GM13976 (cell line): ENCODE measurements at places on chromosomes 3 and 15.

DNA sequence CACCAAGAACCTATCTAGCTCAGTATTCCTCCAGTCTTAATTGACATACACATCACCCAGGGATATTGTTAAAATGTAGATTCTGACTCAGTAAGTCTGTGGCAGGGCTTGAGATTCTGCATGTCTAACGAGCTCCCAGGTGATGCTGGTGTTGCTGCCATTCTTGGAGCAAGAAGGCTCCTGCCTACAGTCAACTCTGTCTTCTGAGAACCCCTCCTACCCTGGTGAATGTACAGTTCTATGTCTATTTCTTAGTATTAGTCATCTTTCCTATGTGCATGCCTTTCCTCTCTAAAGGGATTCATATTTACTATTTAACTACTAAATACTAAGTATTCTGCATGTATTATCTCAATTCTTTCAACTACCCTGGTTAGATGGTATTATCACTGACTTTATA, 268.7 kb downstream of the EDEM1 start:
- no peak for DNase-seq

DNA sequence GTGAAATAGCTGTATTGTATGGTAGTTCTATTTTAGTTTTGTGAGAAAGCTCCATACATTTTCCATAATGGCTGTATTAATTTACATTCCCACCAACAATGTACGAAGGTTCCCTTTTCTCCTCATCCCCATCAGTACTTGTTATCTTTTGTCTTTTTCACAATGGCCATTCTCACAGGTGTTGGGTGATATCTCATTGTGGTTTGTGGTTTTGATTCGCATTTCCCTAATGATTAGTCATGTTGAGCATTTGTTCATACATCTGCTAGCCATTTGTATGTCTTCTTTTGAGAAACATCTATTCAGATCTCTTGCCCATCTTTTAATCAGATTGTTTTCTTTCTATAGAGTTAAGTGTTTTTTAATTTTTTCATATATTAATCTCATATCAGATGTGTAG, 931.9 kb downstream of the IGSF11 start:
- no peak for DNase-seq

- peak; percentile 82 for DNase-seq
Measured at GRCh38 chr15:101407439-101407838, 82.1 kb downstream of the PCSK6 start.

DNA sequence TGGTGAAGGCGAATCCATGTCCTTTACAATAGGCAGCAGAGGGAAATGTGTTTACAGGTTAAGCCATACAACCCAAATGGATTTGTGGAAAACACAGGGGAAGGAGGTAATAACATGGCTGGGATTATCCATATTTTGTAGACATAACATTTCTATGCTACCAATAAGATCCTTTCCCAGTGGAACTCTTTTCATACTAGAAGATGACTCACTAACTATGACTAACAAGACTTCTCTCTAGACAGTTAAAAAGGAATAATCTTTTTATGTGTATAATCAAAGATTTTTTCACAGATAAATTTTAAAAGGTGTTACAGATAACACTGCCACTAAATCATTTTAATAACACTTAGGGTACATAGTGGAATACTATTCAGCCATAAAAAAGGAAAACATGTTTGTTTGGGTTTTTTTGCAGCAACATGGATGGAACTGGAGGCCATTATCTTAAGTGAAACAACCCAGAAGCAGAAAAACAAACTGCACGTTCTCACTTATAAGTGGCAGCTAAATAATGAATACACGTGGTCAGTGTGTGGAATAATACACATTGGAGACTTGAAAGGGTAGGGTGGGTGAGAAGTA, 39.6 kb downstream of the VPS13C start:
- no peak for DNase-seq

DNA sequence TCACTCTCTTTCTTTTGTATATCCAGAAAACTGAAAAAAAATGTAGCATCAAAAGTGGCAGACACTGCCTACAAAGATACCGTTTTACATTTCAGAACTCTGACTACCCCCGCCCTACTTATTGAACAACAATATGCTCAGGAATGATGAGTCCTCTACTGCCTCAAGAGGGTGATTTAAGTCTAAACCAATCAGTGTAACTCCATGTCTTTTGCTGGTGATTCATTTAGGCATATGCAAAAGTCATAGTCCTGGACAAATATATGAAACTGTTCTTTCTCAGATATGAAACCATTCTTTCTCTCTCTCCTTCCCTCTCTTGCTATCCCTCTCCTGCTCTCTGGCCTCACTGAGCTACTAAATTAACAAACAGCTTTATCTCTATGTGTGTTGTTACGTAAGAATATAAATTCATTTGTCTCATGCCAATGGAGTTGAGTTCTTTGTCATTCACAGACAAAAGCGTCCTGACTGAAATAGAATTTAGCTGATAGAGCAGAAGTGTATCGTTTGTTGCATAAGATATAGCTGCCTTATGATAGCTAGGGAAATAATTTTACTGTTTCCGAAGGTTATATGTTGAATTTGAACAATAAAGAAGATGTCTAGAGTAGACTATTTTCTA, 133.7 kb upstream of the OSTN start:
- no peak for DNase-seq

DNA sequence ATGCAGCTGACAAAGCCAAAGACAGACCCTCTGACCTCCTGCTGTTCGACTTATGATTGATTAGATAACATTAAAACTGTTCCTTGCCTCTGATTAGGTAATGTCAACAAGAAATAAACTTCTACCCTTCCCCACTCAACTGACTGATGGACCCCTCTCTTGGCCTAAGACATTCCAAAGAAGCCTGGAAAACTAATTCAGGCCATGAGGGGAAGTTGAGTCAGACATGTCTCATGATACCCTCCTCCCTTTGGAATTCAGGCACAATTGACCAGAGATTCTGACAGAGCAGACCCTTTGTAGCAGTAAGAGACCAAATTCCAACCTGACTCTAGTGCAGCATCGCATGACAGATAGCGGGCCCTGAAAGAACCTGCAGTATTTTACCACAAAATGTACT, 354.5 kb downstream of the OCA2 start:
- DNase-seq = no peak

GRCh38 chr3:45906681-45907407, 20.5 kb downstream of the CCR9 start:
- DNase-seq = no peak

DNA sequence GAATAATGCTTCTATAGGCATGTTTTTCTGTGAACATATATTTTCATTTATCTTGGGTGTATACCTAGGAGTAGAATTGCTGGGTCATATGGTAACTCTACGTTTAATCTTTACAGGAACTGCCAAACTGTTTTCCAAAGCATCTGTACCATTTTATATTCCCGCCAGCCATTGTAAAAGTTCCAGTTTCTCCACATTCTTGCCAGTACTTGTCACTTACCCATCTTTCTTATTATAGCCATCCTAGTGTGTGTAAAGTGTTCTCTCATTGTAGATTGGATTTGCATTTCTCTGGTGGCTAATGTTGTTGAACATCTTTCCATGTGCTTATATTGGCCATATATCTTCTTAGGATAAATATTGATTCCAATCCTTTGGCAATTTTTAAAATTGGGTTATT, 31.2 kb upstream of the CFAP20DC start:
- DNase-seq = no peak
